ENCODE measurements at places on chromosomes 6 and 20.

- no peaks in the 10 kb centered on the region for H3K27me3 ChIP-seq
- no peak for DNase-seq
- no peak overlapping the region for H3K27ac ChIP-seq
- no peak overlapping the region for H3K4me3 ChIP-seq
- H3K4me1 ChIP-seq = no peaks in the 10 kb centered on the region
These were observed 37.3 kb downstream of the KCNB1 start for GRCh38 chr20:49445176-49445575.

DNA sequence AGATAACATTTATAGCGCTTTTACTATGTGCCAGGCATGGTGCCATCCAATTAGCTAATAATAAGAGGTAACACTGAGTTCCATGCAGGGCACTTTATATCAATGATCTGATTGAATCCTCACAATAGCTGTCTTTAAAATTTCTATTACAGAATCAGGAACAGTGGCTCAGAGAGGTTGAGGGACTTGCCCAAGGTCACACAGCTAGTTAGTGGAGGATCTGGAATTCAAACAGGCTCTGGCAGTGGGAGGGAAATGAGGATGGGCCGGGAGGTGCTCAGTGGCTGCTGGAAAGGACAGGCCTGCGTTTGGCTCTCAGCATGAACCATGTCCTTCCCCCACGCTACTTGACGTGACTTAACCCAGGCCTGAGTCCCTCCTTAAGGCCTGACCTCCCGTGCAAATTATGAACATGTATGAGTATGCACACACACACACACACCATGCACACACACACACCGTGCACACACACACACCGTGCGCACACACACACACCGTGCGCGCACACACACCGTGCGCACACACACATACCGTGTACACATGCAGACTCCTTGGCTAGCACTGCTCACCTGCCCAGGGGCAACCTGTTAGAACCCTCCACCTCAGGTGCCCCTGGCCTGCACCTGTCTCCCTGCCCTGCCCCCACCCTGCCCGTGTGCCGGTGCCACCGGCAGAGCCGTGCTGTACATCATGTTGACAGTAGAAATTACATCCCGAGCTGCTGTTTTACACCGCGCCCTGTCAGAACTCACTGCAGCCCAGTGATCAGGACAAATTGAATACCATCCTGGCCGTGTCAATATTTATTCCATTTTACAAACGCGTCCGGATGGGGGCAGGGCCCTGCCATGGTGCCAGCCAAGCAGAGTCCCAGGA lies 43.7 kb downstream of the CDH22 start:
- DNase-seq = no peak
- H3K27ac ChIP-seq = no peak overlapping the region
- H3K4me3 ChIP-seq = no peak overlapping the region
- H3K27me3 ChIP-seq = peaks cover 15% of the 10 kb centered on the region
- H3K36me3 ChIP-seq = no peaks in the 10 kb centered on the region

- H3K36me3 ChIP-seq = no peaks in the 10 kb centered on the region
- H3K4me1 ChIP-seq = no peaks in the 10 kb centered on the region
- no peak for DNase-seq
- no peak overlapping the region for H3K4me3 ChIP-seq
- H3K27me3 ChIP-seq = no peaks in the 10 kb centered on the region
These were observed 18.6 kb upstream of the SPO11 start for GRCh38 chr20:57310821-57311514.

DNA sequence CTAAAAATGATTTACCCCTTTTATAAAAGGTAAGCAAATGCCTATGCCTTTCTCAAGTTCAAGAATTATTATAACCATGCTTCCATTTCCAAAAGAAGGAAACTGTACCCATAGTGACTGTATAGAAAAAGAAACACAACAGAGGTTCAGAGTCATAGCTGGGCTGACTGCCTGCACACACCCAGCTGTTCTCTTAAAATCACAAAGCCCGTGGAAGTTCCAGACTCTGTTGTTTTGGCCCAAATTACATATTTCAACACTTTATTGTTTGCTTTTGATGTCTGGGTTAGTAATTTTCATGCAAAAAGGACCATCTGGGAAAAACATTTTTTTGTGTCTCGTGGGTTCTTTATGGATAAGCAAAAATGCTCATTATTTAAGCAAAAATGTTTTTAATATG lies 99.2 kb downstream of the LCA5 start:
- H3K4me1 ChIP-seq = peaks cover 37% of the 10 kb centered on the region
- no peaks in the 10 kb centered on the region for H3K27me3 ChIP-seq
- H3K36me3 ChIP-seq = no peaks in the 10 kb centered on the region
- no peak overlapping the region for H3K27ac ChIP-seq

- peak overlapping the region; percentile 87 for H3K4me3 ChIP-seq
- DNase-seq = no peak
- no peak overlapping the region for H3K27ac ChIP-seq
- H3K27me3 ChIP-seq = no peaks in the 10 kb centered on the region
- H3K4me1 ChIP-seq = peaks cover 7% of the 10 kb centered on the region
- no peaks in the 10 kb centered on the region for H3K36me3 ChIP-seq
These were observed 634 bp downstream of the HSF2 start for GRCh38 chr6:122400121-122400450.

DNA sequence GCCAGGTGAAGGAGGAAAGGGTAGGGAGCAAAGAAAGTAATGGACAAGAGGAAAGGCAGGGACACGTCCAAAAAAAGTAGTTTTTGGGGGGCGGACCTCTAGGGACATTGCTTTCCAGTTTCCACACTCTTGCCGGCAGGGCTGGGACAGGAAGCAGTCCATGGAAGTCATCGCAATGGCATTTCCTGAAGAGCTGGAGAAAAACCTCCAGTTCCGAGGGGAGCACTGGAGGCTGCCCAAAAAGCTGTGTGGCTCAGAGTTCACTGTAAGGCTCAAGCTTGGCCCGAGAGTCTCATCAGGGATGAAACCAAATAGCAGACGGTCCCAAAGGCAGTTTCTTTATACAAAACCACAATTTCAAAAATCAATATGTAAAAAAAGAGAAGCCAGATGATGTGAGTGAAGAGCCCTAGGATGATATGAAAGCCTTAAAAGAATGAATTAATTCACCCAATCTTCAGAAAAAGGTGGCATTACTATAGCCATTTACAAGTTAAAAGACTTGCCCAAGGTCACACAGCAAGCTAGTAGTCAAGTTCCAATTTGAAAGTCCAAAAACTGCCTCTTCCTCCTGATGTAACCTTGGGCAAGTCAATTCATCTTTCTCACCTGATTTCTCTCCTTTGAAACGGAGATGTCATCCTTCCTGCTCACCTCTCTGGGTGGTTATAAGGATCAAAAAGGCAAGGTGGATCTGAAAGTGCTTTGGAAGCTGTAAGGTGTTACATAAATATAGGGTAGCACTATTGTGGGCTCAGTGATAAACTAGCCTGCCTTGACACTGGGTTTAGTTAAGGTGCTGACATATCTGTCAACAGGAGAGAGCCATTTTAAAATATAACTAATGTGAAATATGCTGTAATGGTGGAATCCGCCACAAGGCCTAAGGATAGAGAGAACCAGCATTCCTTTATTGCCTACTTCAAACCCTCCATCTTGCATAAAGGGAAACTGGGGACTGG lies 9.1 kb downstream of the BCL2L1 start:
- no peak overlapping the region for H3K4me3 ChIP-seq
- peaks cover 42% of the 10 kb centered on the region for H3K4me1 ChIP-seq
- H3K27me3 ChIP-seq = no peaks in the 10 kb centered on the region
- H3K27ac ChIP-seq = peak overlapping the region; percentile 54

DNA sequence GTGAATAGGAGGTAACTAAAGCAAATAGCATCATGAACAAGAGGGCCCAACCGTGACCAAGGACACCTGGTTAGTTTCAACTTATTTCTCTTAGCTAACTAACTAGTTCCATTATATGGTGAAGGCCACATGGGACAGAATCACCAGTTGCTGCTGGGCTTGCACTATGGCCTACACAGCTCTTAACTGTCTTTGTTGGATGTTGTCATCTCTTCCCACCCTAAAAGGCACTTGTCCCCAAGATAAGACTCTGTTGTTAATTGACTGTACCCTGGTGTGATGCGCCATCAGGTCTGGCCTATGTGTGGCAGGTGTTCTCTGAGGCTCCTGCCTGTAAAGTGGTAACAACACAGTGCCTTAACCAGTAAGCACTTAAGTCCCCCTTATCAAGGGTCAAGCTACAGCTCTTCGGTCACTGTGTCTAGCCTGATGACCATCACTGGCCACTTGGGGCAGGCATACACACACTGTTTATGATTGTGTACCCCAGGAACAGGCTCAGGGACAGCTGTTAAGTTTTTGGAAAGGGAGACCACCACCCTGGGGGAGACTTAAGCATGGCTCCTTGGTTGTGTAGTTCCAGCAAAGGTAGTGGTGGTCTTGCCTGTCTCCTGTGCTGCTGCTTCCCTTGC lies 51.2 kb downstream of the CHD6 start:
- peaks cover 1% of the 10 kb centered on the region for H3K4me1 ChIP-seq
- peaks cover 4% of the 10 kb centered on the region for H3K36me3 ChIP-seq
- no peaks in the 10 kb centered on the region for H3K27me3 ChIP-seq
- no peak overlapping the region for H3K4me3 ChIP-seq

- no peaks in the 10 kb centered on the region for H3K27me3 ChIP-seq
- H3K4me3 ChIP-seq = no peak overlapping the region
- H3K36me3 ChIP-seq = no peaks in the 10 kb centered on the region
- DNase-seq = no peak
These were observed 5.5 kb downstream of the FOXS1 start for GRCh38 chr20:31839782-31840487.

- no peaks in the 10 kb centered on the region for H3K36me3 ChIP-seq
- no peaks in the 10 kb centered on the region for H3K27me3 ChIP-seq
- H3K27ac ChIP-seq = no peak overlapping the region
- no peak for DNase-seq
- no peaks in the 10 kb centered on the region for H3K4me1 ChIP-seq
These were observed 94.5 kb upstream of the NRSN1 start for GRCh38 chr6:24031496-24031895.

DNA sequence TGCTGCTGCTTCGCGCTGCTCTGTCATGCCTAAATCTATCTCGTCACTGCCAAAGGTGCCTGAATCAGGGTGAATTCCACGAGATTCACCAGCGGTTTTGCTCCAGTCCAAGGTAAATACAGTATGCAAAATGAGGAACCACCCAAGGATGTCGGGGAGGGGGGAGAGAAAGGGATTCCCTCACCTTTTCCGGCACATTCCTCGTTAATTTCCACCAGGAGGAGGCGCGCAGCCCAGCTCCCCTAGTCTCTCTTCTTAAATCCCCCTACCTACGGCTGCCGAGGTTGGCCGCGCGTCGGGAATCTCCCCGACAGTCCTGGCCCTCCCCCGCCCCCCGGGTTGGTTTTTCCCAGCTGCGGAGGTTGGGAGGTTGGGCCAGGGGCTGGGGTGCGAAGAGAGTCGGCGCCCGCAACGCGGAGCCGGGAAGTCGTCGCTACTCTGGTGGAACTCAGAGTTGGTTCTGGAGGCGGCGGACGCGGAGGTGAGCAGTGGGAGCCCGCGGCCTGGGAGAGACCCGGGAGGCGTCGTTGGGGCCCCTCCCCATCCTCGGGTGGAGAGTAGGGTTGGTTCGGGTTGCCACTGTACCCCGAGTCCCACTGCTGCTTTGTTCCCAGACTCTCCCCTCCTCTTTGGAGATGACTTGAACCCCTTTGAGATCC lies at the start of gene TPBG:
Gene TPBG, plus strand, starts transcription at position 390 of the 659 bp plus-strand sequence. CDS start 1,145 bp downstream, outside the sequence.
- peak; percentile 57 for DNase-seq
- peak within 1 kb of the TSS; percentile 61 for H3K4me3 ChIP-seq
- no peak within 1 kb of the TSS for H3K27ac ChIP-seq
- H3K4me1 ChIP-seq = peaks cover 3% of the 10 kb centered on the region
- H3K36me3 ChIP-seq = no peaks in the 10 kb centered on the region

- no peak for DNase-seq
- H3K36me3 ChIP-seq = no peaks in the 10 kb centered on the region
- no peaks in the 10 kb centered on the region for H3K4me1 ChIP-seq
- H3K27ac ChIP-seq = no peak within 1 kb of the TSS
- H3K27me3 ChIP-seq = no peaks in the 10 kb centered on the region
- H3K4me3 ChIP-seq = no peak within 1 kb of the TSS
These were observed at the start of gene GLYATL3 for GRCh38 chr6:49499623-49500022. GLYATL3 (plus strand) TSS chr6:49499923; CDS start chr6:49511991, 12,068 bp downstream.

- no peaks in the 10 kb centered on the region for H3K36me3 ChIP-seq
- H3K4me1 ChIP-seq = no peaks in the 10 kb centered on the region
- H3K4me3 ChIP-seq = no peak overlapping the region
- no peak overlapping the region for H3K27ac ChIP-seq
These were observed 113.3 kb upstream of the FRMD1 start for GRCh38 chr6:168192195-168192900.

- H3K27ac ChIP-seq = no peak overlapping the region
- no peaks in the 10 kb centered on the region for H3K4me1 ChIP-seq
- H3K4me3 ChIP-seq = no peak overlapping the region
- H3K36me3 ChIP-seq = peaks cover 49% of the 10 kb centered on the region
- H3K27me3 ChIP-seq = no peaks in the 10 kb centered on the region
These were observed 87.3 kb downstream of the FAM120B start for GRCh38 chr6:170393807-170394399.

- no peak overlapping the region for H3K4me3 ChIP-seq
- no peak overlapping the region for H3K27ac ChIP-seq
- no peaks in the 10 kb centered on the region for H3K4me1 ChIP-seq
- DNase-seq = no peak
- no peaks in the 10 kb centered on the region for H3K27me3 ChIP-seq
These were observed 535.3 kb upstream of the HS3ST5 start for GRCh38 chr6:114878091-114878490.

- DNase-seq = no peak
- no peaks in the 10 kb centered on the region for H3K27me3 ChIP-seq
- no peaks in the 10 kb centered on the region for H3K4me1 ChIP-seq
- H3K27ac ChIP-seq = no peak overlapping the region
- no peak overlapping the region for H3K4me3 ChIP-seq
- no peaks in the 10 kb centered on the region for H3K36me3 ChIP-seq
These were observed 6.0 kb upstream of the AGPAT4 start for GRCh38 chr6:161279677-161280415.

- no peak overlapping the region for H3K4me3 ChIP-seq
- no peak for DNase-seq
- no peaks in the 10 kb centered on the region for H3K36me3 ChIP-seq
These were observed 159.2 kb downstream of the PLCB4 start for GRCh38 chr20:9227896-9228615.

GRCh38 chr6:25192590-25193459 lies 86.3 kb upstream of the CARMIL1 start:
- no peaks in the 10 kb centered on the region for H3K4me1 ChIP-seq
- no peaks in the 10 kb centered on the region for H3K27me3 ChIP-seq
- H3K27ac ChIP-seq = peak overlapping the region; percentile 81
- no peak for DNase-seq
- no peak overlapping the region for H3K4me3 ChIP-seq

DNA sequence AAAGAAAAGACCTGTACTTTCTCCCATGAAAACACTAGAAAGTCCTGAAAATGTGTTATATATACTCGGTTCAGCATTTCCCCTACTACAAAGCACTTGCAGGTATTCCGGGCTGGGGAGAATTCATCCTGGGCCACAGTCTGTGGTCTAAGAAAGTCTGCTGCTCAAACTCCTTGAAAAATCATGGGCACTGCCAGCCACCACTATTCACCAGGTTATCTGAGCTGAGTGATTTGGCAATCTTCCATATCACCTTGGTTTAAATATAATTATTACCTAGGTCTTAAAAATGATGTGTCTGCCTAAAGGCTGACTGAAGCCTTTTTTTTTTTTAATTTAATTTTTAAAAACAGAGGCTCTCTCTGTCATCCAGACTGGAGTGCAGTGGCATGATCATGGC lies 11.3 kb downstream of the FKBP5 start:
- H3K4me1 ChIP-seq = peaks cover 2% of the 10 kb centered on the region
- no peak for DNase-seq
- H3K27ac ChIP-seq = no peak overlapping the region
- H3K36me3 ChIP-seq = peaks cover 14% of the 10 kb centered on the region
- no peaks in the 10 kb centered on the region for H3K27me3 ChIP-seq

GRCh38 chr6:36104836-36105235 lies 25.5 kb upstream of the MAPK13 start:
- H3K27me3 ChIP-seq = no peaks in the 10 kb centered on the region
- H3K27ac ChIP-seq = no peak overlapping the region
- H3K4me3 ChIP-seq = no peak overlapping the region
- no peaks in the 10 kb centered on the region for H3K4me1 ChIP-seq
- H3K36me3 ChIP-seq = peaks cover 21% of the 10 kb centered on the region
